Renal pelvis (tissue), 12 donors: ENCODE measurements at places on chromosomes 5 and 9.

DNA sequence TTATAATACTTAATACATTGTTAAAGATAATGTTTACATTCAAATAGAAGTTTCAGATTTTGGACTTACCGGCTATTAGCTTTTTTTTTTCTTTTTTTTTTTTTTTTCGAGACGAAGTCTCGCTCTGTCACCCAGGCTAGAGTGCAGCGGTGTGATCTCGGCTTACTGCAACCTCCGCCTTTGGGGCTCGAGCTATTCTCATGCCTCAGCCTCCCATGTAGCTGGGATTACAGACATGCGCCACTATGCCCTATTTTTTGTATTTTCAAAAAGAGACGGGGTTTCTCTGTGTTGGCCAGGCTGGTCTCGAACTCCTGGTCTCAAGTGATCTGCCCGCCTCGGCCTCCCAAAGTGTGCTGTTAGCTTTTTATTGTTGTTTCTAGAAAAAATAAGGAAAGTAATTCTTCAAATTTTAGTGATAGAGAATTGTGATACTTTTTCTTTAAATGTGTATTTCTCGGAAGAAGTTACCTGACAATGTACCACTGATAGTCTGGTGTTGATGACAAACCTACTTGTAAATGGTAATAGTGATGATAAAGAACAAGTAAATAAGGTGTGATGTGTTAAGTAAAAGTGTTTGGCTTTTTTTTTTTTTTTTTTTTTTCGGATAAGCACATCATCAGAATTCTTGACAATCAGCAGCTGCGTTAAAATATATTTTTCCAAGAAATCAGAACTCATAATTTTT lies 2.7 kb downstream of the CDC42SE2 start:
- no peak for DNase-seq

- DNase-seq, result peak; percentile 52
These were observed 38.0 kb downstream of the VCAN start for GRCh38 chr5:83509540-83509939.

- DNase-seq, result no peak
These were observed 278.6 kb downstream of the CDH18 start for GRCh38 chr5:19709403-19709802.

- DNase-seq, result peak; percentile 49
These were observed 258.7 kb upstream of the ARRDC3 start for GRCh38 chr5:91641730-91642350.

GRCh38 chr9:134439368-134439784 lies 113.1 kb downstream of the RXRA start:
- DNase-seq, result no peak

DNA sequence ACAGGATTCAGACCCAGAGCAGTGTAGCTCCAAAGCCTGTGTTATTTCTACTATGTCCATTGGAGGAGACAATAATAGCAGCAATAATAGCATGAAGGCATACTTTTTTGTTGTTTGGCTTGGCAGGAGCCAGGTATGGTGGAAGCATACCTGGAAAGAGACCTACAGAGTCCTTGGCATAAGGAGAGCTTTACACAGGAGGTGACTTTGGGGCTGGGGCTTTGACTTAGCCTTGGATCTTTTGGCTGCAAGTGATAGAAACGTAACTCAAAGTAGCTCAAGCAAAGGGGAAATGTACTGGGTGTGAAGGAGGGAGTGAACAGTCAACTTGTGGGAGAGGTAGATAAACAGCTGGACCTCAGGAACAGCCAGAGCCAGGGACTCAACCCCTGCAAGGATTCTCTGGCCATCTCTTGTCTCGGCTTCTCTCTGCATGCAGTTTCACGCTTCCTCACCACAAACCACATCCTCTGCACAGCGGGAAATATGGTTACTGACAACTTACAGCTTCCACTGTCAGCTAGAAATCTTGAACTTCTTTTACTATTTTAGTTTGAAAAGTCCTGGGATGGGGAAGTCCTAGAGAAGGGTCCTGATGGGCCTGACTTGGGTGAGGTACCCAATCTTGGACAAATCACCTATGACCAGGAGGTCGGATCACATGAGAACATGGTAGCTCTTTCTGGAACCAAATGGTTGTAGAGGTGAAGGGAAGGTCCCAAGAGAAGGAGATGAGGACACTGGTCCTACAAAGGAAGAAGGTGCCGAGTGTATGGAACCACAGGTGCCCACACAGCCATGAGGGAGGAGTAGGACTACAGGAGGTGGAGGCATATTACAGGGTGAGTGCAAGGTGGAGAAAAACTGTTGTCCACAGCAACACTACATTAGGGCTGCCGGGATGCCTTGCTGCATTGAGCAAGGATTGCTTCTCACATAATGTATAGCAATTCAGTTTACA lies 47.0 kb upstream of the TGFBR1 start:
- no peak for DNase-seq
